Natural killer cell (primary cell): ENCODE measurements at places on chromosomes 1 and 21. TPM values are rescaled to one million over a fixed set of nuclear protein-coding genes. Genes with fewer than 3 reads are reported as not detected.

The LRRC53 gene
- total RNA-seq: not detected

- H3K4me1 ChIP-seq: no peaks in the 10 kb centered on the region
- no peak for DNase-seq
- H3K4me3 ChIP-seq: no peak overlapping the region
- H3K36me3 ChIP-seq: no peaks in the 10 kb centered on the region
- no peak overlapping the region for H3K27ac ChIP-seq
Measured at GRCh38 chr21:28454564-28455252, 538.0 kb downstream of the LTN1 start.

GRCh38 chr1:19254416-19254815, 2.8 kb downstream of the MRTO4 start:
- peaks cover 26% of the 10 kb centered on the region for H3K4me1 ChIP-seq
- H3K27me3 ChIP-seq: no peaks in the 10 kb centered on the region
- DNase-seq: no peak
- no peak overlapping the region for H3K27ac ChIP-seq
- no peak overlapping the region for H3K4me3 ChIP-seq
- H3K36me3 ChIP-seq: peaks cover 31% of the 10 kb centered on the region

The BCL2L15 gene
- total RNA-seq: 1.5 TPM

The C1orf94 gene
- not detected for total RNA-seq

GRCh38 chr1:165235155-165235776, 121.2 kb downstream of the LMX1A start:
- H3K36me3 ChIP-seq: no peaks in the 10 kb centered on the region
- no peaks in the 10 kb centered on the region for H3K4me1 ChIP-seq
- no peak overlapping the region for H3K4me3 ChIP-seq
- H3K27me3 ChIP-seq: peaks cover 3% of the 10 kb centered on the region

The PDZK1IP1 gene
- not detected for total RNA-seq

GRCh38 chr21:44996501-44996921, 56.7 kb downstream of the SLX9 start:
- no peaks in the 10 kb centered on the region for H3K4me1 ChIP-seq
- H3K36me3 ChIP-seq: no peaks in the 10 kb centered on the region
- no peak overlapping the region for H3K27ac ChIP-seq
- no peak overlapping the region for H3K4me3 ChIP-seq
- no peaks in the 10 kb centered on the region for H3K27me3 ChIP-seq
